ENCODE measurements at places on chromosomes 16 and 17.

- no peak for DNase-seq
Measured at GRCh38 chr17:11082559-11082958, 158.5 kb upstream of the SHISA6 start.

DNA sequence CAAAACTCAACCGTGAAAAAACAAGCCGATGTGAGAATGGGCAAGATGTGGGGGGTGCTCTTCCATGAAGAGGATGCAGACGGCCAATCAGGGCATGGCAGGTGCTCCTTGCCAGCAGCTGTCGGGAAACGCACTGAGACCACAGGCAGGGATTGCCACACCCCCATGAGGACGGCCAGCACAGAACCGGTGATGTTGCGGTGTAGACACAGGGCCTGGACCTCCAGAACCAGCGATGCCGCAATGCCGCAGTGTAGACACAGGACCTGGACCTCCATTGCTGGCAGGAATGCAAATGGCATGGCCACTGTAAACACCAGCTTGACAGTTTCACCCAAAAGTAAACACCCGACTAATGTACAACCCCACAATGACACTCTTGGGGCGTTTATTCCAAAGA is 164.9 kb downstream of the BANP start:
- DNase-seq: no peak

DNA sequence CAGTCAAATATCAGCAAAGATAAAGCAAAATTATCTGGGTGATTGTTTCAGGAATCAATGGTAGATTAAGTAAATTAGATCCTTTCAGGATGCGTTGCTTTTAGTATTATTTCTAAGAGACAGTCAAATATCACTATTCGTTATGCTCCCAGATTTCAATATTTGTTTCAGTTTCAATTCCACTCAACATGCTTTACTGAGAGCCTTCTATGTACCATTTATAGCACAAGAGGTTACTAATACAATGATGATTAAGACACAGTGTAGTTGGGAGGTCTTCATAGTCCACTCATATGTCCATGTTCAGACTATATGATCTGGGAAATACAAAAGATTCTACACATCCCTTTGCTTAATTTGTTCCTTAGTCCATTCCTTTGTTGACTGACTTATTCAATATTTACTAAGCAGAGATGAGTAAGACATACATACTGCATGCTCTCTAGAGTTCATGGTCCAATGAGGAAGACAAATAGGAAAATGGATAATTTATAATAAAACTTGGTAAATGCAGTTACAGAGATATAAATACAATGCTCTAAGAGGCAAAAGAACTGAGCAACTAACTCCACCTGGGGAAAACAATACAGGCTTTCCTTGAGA is 88.2 kb upstream of the NOG start:
- DNase-seq: no peak

- no peak for DNase-seq
Measured at GRCh38 chr16:20811889-20812439, 5.6 kb downstream of the REXO5 start.
